ENCODE measurements at places on chromosomes 13 and 19.
A peak's percentile ranks its signal among the peaks of the same experiment; 100 is the strongest.

DNA sequence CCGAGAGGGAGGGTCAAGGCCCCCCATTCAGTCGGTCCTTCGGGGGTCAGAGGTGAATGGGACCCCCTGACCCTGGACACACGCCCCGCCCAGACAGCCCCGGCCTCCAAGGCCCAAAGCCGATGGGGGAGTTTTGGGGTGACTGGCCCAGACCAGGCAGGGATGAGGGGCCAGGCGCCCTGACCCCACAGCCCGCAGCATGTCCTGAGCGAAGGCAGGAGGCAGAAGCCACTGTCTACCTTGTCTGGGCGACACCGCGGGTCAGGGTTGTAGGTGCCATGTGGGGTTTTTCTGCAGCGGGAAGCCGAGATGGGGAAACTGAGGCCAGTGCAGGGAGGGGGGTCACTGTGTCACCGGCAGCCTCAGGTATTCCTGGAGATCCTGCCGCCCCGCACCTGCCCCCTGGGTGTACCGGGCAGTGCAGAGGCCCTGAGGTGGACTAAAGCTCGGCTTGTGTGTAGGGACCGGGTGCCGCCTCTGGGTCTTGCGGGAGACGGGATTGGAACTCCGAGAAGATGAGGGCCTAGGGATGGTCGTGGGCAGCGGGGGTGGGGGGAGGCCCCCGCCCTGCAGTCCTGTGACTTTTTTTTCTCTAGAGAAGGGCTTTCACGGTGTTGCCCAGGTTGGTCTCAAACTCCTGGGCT, 8.5 kb downstream of the ARID3A start:
- no peak for DNase-seq

- DNase-seq, result no peak
Observed at GRCh38 chr13:77002590-77003190, 10.8 kb downstream of the CLN5 start.

DNA sequence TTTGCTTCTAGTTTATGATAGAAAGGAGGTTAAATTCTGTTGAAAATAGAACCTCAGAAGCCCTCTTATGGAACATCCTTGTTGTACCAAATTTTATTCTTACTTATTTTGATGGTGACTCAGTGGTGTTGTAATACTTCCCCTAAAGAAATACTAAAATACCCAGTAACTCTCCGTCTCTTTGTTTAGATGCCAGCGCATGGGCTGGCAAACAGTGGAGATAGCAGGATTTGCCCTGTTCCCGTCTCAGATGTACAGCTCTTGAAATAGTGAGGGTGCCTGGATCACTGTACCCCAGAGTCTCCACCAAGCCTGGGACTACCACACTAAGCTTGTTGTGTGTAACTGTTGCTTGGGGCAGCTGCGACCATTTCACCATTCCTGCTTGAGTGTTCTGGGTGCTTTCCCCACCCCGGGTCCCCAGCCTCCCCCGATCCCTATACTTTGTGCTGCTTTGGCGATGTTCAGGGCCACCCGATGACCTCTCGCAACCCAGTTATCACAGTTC, 67.0 kb upstream of the TEX29 start:
- DNase-seq, result no peak

GRCh38 chr13:26999499-26999898, 172.1 kb downstream of the USP12 start:
- DNase-seq, result no peak

DNA sequence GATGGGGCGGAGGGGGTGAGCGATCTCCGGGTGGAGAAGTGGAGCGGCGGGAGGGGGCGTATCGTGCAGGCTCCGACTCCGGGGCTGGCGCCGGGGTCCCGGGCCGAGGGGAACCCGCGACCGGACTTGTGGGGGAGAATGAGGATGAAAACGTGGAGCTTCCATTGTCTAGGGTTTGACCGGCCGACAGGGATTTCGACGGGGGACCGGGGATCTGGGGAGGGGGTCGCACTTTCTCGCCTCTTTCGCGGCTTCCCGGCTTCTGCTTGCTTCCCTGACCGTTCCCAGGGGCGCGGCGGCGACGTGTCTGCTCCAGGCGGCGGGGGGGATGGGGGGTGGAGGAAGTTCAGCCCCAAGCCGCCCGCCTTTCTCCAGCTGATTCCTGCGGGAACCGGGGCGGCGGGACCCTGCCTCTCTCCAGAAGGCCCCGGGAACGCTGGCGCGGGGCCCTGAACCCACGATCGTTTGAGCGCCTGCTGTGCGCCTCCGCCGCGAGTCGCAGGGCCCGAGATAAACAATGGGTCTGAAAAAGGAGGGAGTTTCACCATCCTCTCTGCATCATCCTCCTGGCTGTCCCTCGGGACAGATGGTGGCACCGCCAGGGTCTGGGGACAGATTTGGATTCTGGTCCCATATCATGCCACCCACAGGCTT, 790 bp downstream of the TPM4 start:
- peak; percentile 58 for DNase-seq

GRCh38 chr13:39916330-39916729, 260.9 kb downstream of the COG6 start:
- DNase-seq, result no peak

- DNase-seq, result no peak
Observed at GRCh38 chr19:38063928-38064327, 156.9 kb downstream of the SIPA1L3 start.

Measured in activated CD4-positive, alpha-beta T cell treated with anti-CD3 and anti-CD28 coated beads for 48 hours (primary cell).